ENCODE measurements at places on chromosomes 3 and 15.

- no peak for DNase-seq
Measured at GRCh38 chr15:42087926-42088800, 6.2 kb downstream of the PLA2G4D start.

DNA sequence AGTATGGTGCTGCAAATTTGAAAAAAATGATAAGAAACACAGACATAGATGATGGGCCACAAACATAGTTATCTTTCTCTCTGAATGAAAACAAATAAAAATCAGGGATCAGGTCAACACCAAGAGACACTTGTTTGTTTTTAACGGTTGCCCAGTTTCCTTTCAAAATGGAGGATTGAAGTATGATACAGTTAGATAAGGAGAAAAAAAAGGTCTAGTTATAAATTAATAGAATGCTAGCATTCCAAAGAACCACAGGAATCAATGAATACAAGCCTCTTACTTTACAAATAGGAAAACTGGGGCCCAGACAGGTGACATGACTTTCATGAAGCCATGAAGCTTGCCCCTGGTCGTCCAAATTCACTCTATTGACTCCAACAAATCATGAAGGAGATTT is 305.1 kb downstream of the ZNF621 start:
- DNase-seq: no peak

- DNase-seq: no peak
Measured at GRCh38 chr3:2937592-2937991, 172.6 kb downstream of the IL5RA start.

- no peak for DNase-seq
Measured at GRCh38 chr3:102741105-102741504, 306.3 kb downstream of the ZPLD1 start.

DNA sequence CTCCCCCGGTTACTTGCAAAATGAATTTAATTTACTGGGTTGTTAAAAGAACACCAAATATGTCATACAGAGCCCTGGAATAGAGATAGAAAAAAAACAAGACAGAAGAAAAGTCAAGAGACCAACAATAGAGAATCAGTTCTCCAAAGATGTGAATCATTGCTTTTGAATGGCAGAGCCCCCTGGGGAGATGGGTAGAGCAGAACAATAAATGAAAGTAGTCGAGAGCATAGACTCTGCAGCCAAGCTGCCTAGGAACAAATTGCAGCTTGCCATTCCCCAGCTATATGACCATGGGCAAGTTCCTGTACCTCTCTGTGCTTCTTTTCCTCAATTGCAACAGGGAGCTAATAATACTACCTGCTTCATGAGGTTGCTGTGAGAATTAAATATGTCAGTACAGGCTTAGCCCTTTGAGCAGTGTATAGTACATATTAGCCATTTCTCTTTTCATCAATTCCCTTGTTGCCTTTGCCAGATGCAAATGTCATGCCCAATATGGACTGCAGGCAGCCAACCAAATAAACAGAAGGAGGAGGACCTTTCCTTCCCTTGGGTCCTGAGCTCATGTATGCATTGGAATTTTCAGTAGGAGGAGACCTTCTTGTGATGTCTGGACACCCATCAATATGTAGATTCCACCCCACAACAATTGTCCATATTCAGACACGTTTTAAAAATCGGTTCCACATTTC is 25.0 kb upstream of the BFSP2 start:
- DNase-seq: no peak

- DNase-seq: no peak
Measured at GRCh38 chr3:47098910-47099309, 65.0 kb downstream of the SETD2 start.

DNA sequence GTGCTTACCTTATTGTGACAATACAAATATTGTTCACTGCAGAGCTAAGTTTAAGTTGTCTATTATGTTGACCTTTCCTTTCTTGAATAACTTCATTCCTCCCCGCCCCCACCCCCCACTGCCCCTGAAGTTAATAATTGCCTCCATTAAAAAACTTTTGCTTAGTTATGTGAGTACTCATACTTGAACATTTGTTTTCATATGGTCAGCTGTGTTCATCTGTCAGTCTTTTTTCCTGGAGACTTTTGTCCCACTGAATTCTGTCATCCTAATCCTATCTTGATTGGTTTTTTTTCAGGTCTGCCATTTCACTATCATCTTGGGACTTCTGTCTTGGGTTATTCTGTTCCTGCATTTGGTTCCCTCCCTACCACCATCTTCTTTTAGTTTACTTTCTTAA is 8.5 kb downstream of the SLC25A36 start:
- DNase-seq: no peak

- DNase-seq: no peak
Measured at GRCh38 chr3:32421991-32422859, 30.6 kb downstream of the CMTM7 start.

- no peak for DNase-seq
Measured at GRCh38 chr3:107506458-107506857, 16.3 kb upstream of the BBX start.

GRCh38 chr15:78147566-78147965 is 1.6 kb upstream of the IDH3A start:
- no peak for DNase-seq

GRCh38 chr3:46484911-46485778 is 12.6 kb upstream of the RTP3 start:
- DNase-seq: no peak

DNA sequence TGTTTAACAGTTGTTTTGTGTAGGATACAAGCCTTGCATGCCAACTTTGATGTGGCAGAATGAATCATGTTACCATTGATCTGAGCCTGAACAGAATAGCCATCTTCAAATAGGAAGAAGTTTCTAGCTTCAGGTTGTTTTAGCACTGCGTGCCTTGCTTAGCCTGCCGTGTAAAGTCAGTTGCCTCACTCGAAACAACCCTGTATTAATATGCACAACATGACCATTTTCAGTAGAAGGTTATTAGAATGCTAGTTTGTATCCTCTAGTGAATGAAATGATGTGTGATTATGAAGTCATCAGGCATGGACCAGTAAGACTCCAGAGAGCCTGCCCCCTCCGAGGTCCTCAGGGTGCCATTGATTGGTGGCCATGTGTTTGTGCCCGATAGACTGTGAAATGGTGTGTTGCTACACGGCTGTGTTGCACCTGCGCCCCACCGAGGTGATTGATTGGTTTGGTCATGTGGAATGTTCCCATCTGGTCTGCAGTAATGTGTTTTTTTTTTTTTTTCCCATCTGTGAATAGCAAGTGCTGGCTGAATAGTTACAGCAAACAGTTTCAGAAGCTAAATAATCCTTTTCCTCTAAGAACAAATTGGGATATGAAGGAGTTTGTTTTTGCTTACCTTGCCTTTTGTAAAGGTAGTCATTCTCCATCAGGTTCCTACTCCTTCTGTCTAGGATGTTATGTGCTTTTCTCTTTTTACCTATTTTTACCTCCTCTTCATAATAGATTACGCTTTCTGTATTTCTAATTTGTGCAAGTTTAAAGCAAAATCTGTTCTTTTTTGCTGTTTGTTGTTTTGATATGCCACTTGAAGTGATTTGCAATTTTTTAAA is 214.9 kb downstream of the TCF12 start:
- no peak for DNase-seq

GRCh38 chr15:89479173-89479572 is 17.2 kb downstream of the RHCG start:
- DNase-seq: no peak

DNA sequence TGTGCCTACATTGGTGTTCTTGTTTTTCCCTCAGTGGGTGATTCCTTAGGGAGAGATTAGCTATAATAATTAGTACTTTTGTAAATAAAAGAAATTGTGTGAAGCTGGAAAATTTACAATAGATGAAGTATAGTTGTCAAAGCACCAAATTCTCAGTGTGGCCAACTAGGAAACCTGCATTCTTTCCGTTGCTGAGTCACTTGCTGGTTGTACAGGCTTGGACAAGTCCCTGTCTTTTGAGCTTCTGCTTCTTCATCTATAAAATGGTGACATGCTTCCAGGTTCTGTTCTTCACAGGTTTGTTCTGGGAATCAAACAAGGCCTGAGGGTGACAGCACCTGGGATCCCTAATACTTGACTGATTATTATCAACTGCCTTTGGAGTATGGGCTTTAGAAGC is 184.1 kb upstream of the HES1 start:
- DNase-seq: no peak

DNA sequence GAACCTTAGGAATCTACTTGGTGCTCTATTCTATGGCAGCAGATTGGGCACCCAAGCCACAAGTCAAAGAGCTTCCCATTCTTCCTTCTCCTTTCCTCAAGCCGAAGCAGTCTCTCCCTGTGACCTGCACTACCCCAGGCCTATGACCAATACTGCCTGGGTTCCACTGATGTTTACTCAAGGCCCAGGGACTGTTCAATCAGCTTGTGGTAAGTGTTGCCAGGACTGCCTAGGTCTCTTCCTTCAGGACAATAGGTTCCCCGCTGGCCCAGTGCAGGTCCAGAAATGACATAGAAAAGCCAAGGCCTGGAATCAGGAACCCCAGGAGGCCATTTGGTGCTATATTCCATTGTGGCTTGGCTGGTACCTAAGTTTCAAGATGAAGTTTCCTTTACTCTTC is 397.9 kb downstream of the ZIC4 start:
- DNase-seq: no peak

DNA sequence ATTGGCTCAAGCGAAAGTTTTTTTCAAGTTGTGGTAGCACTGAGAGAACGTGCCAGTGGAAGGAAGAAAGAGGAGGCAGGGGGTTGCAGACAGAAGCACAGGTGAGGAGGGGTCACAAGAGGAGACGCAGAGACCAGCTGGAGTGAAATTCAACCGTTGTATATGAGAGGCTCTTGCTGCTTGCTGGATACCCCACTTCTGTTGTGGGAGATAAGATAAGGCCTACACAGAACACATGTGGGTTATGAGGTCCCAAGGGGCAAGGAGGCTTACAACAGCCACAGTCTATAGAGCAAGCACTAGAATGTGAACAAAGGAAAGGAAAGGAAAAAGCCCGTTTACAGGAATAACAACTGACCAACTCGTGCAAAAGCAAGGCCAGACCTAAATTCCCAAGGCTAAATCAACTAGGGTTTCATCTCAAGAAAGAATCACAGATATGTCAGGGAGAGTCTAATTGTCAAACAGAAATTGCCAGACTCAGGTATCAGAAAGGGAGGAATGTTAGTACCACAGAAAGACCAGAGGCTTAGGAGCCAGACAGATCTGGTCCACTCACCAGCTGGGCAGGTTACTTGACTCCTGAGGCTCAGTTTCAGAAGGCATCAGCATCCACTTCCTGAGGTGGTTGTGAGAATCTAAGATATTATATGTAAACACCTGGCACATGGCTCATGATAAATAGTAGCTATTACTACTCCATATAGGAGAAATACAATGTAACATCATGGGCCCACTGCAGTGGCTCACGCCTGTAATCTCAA is 60.9 kb downstream of the MSL2 start:
- no peak for DNase-seq

DNA sequence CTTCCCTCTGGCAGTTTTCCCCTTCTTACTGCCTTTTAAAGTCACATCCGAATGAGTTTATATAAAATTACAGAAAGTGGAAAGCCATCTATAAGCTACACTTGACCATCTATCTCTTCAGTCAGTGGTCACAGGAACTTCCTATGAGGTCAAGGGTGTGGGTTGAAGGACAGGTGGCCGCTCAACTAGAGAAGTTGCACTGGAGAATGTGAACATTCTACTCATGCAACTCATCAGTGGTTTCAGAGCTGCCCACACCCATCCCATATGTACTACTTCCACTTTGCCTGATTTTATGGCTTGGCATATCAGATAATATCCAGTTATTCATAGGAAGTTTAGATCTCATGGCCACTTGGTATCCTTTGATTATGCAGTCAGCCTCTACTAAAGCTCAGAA is 57.4 kb upstream of the TMEM158 start:
- DNase-seq: no peak

GRCh38 chr3:7070461-7070860 is 209.5 kb downstream of the GRM7 start:
- no peak for DNase-seq

- DNase-seq: no peak
Measured at GRCh38 chr15:69665641-69666111, 213.1 kb downstream of the RPLP1 start.

- DNase-seq: no peak
Measured at GRCh38 chr3:23202203-23202920, 765 bp upstream of the UBE2E2 start.

- DNase-seq: no peak
Measured at GRCh38 chr3:4814305-4814903, 164.8 kb upstream of the BHLHE40 start.

GRCh38 chr15:56719021-56719612 is 14.2 kb downstream of the ZNF280D start:
- no peak for DNase-seq

DNA sequence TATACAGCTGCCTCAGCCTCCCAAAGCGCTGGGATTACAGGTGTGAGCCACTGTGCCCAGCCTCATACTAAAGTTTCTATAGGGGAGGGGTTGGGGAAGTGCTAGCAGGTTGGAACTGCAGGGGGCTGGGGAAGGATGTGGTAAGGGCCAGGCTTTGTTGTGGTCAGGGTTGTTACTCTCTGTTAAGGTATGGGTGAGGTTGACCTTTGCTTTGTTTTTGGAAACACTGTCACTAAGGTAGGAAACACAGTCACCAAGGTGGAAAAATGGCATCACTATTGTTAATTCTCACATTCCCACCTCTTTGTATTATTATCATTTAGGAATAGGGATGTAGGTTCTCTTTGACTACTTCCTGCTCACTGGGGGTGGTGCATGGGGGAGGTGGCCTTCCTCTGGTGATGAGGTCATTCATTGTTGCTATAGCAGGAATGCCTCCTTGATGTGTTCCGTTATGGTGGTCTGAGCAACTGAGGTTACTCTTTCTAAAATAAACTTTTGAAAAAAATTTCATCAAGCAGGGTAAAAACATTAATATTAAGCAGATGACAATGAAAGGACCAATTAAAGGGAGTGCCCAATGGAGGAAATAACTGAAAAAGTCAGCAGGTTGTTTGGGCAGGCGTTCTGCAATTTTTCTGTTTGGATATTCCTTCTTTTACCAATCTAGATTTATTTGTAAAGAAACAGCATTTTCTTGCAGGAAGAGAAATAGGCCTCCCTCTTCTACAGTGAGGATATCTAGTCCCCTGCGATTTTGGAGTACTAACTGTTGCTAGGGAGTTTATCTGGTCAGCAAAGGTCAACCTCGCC is 150.5 kb downstream of the WDR76 start:
- no peak for DNase-seq

DNA sequence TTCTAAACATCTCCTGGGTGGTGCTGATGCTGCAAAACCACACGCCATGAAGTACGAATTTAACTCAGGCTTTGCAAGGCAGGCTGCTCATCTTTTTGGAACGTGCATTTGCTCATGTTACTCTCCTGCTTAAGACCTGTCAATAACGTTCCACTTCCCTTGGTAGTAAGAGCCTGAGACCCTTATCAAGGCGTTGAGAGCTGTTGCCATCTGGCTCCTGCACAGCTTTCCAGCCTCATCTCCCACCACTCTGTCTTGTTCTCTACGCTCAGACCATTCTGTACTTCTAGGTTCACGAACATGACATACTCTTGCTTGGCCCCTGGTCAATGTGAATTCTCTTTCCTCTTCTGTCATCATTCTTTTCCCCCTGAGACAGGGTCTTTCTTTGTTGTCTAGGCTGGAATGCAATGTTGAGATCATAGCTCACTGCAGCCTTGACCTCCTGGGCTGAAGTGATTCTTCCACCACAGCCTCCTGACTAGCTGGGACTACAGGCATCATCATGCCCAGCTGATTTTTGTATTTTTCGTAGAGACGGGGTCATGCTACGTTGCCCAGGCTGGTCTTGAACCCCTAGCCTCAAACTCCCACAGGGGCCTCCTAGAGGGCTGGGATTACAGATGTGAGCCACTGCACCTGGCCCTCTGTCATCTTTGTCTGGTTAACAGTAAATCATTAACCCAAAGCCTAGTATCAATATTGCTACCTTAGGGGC is 202.8 kb downstream of the CADPS start:
- DNase-seq: no peak

- no peak for DNase-seq
Measured at GRCh38 chr3:6228958-6229683, 631.8 kb upstream of the GRM7 start.

Measured in amniotic stem cell (primary cell).